ENCODE measurements at places on chromosomes 7 and 10. TPM values are rescaled to one million over a fixed set of nuclear protein-coding genes. Genes with fewer than 3 reads are reported as not detected.

Gene ATRNL1
- polyA plus RNA-seq, result 0.84 TPM

Gene NUTM2E
- 2.5 TPM for polyA plus RNA-seq

Gene STK31
- polyA plus RNA-seq, result 0.75 TPM

Gene RAB19
- polyA plus RNA-seq, result 0.50 TPM

Gene KIAA1549
- 0.48 TPM for polyA plus RNA-seq

Gene SLC16A12
- 1.5 TPM for polyA plus RNA-seq

Gene PCDH15
- 0.09 TPM for polyA plus RNA-seq

Gene TMEM196
- 0.18 TPM for polyA plus RNA-seq

Gene RAMP3
- polyA plus RNA-seq, result 23.8 TPM

Gene MET
- 12.0 TPM for polyA plus RNA-seq

Gene SLC13A1
- polyA plus RNA-seq, result 0.02 TPM

Gene BTBD16
- polyA plus RNA-seq, result 1.2 TPM

Gene ACSL5
- polyA plus RNA-seq, result 15.9 TPM

Gene CEP55
- 6.4 TPM for polyA plus RNA-seq

Gene PSTK
- 5.0 TPM for polyA plus RNA-seq

Gene MYH16
- 0.09 TPM for polyA plus RNA-seq

Gene NXPH1
- polyA plus RNA-seq, result 0.07 TPM
